ENCODE measurements at places on chromosomes 16 and 17.

GRCh38 chr17:18140648-18141047 lies 32.1 kb downstream of the MYO15A start:
- no peak for DNase-seq

DNA sequence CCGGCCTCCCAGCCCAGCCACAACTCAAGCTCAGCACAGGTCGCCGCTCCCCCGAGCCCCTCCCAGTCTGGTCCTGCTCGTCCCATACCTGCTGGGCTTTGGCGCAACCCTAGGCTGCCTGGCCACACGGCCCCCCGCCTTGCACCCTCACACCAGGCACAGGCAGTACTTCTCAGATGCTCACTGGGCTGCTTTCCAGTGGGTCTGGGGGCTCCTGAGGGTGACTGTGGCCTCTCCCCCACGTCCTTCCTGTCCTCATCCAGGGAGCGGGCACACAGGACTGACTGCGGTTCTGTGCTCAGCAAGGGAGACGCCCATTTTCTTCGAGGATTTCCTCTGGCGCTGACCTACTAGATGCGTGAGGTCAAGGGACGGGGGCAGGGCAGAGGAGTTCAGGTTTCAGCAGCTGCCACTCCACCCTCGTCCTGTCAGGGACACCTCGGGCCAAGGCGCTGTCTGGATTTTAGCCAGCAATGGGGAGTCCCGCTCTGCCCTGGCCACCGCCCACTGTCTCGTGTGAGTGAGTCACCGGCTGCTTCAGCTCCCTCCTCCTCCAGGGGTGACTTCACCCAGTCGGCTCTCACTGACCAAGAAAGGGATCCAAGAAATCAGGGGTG lies 115.8 kb downstream of the NPIPB11 start:
- peak; percentile 65 for DNase-seq

DNA sequence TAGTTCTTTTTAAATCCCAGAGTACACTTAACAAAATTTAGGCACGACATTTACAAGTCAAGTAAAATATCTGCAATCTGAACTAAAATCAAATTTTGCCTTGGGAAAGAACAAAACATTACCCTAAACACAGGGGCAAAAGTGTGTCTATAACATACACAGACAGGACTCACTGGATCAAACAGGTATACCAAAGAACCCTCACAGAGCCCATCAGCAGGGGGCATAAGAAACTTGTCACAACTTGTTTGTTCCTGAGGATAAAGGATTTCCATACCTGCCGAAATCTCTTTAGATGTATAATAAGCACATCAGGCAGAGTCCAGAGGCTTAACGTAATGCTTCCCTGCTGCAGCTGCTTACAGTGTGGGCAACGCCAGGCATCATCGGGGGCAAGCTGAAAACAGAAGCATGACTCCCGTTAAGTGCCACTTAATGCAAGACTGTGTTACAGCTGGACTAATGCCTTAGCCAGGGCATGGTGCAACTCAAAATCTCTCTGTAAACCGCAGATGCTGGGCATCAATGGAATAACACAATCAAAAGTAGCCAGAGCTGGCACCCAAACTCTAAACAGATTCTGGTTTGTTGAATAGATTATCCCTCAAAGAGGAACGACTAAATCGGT lies 67.0 kb downstream of the USP31 start:
- DNase-seq = no peak

DNA sequence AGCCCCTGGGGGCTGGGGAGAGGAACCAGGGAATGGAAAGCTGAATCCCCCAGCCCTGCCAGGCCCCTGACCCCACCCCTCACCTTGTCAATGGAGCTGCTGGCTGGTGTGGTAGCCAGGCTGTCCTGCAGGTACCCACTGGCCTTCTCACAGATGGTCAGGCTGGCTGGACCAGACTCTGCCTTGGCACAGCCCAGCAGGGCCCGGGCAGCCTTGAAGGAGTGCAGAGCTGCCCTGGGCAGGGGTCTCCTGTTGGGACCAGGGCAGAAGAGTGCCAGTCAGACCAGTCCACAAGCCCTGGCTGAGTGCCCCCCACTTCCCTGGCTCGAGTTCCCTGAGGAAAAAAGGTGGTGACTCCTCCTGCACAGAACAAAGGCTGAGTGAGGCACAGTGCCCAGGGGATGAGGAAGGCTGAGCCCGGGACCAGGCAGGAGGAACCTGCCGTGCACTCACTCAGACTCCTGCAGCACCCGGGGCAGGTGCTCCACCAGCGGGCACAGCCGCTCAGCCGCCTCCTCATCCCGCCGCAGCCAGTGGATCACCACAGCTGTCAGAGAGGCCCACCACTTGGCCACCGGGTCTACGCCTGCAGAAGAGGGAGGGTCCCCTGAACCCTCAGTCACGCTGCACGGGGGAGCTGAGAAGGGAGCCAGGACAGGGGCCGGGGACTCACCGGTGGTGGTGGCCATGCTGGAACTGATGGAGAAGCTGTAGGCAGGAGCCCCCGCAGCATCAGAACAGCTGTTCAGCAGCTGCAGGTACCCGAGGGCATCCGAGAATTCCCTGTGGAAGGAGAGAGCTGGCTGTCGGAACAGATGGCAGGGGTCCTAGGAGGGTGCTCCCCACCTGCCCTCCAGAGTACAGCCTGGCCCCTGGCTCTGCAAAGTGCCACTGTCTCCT lies 22.4 kb downstream of the SREBF1 start:
- DNase-seq = no peak

DNA sequence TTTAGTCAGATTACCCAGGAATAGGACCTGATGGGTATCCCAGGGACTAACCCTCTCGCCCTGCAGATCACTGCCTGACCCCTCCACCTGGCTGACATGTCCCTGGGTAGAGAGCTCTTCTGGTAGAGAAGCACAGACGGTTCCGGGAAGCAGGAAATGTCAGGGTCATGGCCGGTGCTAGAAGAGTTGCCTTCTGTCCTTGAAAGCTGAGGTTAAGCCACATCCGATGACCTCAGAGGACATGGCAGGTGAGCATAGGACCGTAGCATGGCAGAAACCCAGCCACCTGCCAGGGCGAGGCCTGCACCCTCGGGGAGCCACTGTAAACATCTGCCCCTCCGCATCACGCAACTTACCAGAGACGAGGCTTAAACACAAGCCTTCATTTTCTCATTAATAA lies 483.7 kb downstream of the SOX9 start:
- DNase-seq = no peak

- no peak for DNase-seq
Measured at GRCh38 chr17:38602453-38602852, 3.3 kb downstream of the SRCIN1 start.

DNA sequence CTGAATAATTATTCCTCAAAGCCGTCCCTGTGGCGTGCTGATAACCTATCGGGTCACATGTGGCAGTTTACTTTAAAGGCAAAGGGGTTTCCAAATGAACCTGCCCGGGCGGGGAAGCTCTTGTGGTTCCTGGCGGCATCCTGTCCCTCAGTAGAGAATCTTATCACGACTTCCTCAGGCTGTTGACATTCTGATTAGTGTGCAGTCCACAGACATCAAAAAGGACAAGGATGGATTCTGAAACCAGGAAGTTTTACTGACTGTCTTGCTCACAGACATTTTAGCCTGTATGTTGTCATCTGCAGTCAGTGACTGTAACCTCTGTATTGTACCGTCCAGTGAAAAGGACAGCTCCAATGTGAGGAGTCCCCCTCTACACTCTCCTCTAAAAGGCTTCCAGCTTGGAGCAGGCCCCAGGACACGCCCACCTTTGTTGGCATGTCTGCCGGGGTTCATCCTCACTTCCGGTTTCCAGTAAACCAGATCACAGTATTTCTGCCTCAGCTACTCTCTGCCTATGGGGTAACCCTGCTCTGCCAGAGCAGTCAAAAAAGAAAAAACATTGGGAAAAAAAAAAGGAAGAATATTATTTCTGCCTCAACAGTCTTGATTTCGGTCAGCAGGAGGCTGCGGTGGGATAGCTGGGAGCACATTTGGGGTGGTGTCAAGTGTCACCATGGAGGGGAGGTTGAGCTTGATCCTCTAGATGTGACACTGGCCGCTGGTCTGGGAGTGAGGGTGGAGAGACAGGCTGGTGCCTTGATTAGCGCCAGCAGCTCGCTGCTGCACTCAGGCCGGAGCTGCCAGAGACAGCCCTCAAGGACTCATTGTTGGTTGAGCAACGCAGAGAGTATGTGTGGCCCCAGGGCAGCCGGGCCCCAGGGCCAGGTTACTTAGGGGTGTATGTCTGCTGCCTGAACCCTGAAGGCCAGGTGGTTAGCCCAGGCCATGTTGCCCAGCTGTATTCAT lies 89.0 kb upstream of the DNAH17 start:
- peak; percentile 42 for DNase-seq

GRCh38 chr17:43530288-43531081 lies 15.7 kb downstream of the ETV4 start:
- no peak for DNase-seq

DNA sequence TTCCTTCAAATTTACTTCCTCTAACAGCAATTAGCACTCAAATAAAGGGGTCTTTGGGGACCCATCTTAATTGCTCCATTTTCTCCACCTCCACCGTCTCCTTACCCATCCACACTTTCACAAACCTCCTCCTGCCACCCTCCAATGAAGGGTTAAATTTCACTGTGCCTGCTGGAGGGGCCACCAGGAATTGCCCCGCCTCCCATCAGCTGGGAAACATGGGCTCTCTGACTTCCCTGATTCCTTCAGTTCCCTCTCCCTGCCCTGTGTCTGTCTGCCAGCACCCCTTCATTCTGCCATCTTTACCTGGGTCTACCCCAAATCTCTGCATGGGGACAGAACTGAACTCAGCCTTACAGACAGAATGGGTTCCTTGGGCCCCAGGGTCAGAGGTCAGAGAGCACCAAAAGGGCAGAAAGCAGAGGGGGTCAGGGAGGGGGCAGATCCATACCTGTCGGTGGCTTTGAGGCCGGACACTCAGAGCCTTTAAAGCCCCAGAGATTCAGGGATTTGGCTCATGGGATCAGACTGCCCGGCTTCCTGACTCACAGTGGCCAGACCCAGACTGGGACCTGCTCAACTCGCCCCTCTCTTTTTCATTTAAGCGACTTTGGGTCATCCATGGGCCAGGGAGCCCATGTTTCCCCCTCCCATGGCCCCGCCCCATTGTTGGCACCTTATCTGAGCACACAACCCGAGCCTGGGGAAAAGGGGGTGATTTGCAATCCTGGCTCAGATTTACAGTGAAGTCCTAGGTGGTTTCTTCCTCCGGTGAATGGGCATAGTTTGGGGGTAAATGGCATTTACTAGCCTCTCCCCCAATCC lies 17.6 kb upstream of the SP2 start:
- no peak for DNase-seq

DNA sequence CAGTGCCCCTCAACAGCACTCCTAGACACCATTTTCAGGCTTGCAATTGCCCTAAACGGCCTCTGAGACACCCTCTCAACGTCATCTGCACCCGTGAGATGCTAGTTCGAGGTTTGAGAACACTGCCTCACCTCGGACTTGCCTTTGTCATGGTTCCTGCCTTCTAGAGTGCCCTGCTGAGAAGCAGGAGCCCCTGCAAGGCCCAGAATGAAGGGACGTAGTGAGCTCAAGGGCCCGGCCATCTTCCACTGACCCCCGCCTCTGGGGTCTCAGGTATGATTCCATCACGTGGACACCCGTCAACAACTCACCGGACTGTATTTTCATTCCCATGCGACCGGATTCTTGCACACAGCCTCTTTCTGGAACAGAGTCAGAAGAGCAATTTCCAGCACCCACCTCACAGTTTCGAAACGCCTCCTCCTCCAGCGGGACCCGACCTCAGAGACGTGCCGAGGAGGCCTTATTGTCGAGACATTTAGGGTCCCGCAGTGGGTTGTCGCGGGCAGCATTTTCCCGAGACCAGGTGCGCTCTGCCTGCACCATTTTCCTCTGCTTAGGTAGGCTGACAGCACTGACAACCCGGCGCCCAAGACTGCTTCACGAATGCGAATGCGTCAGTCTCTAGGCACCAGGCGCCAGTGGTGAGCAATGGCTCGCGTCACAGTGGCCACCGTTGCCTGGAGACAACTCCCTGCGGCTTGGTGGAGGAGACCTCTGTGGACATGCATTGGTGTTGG lies 999.9 kb downstream of the KCNJ18 start:
- DNase-seq = no peak

GRCh38 chr16:6038941-6039645 lies 941.5 kb upstream of the EEF2KMT start:
- no peak for DNase-seq
